ENCODE measurements at places on chromosomes 3 and 15.

DNA sequence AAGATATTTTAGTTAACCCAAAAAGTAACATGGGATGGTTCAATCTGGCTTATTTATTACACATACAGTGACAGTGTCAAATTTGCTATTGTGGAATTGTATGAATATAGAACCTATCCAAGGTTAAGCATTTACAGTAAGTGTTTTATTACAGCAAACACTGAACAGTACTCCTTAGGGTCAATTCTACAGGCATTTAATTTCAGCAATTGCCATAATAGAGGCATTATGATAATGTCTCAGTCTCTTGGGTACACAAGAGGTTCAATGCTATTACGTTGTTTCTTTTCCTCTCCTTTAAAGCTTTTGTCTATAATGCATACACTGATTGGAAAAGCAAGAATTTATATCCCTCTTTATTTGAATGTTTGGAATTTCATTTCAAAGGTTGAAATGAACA, 275.7 kb upstream of the NAALADL2 start:
- no peak for DNase-seq

- DNase-seq = no peak
Observed at GRCh38 chr3:20997183-20997582, 753.8 kb downstream of the ZNF385D start.

DNA sequence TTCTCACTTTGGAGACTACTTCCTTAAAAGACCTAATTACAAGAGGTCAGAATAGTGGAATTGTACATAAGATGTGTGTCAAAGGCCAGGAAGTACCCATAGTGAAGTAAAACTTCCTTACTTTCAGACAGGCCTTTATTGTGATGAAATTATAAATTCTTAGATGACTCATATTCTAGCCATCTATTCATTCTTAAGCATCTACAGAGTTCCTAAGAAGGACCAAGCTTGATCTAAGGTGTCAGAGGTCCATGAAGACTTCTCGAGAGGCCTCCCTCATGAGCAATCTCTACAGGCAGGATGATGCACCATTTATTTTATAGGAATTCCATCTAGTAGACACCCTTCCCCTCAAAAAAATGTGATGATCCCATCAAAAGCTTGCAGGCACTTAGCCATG, 493.3 kb downstream of the MAGI1 start:
- no peak for DNase-seq

GRCh38 chr3:3560591-3561311, 238.5 kb upstream of the LRRN1 start:
- no peak for DNase-seq

- DNase-seq = no peak
Observed at GRCh38 chr3:147409143-147410115, at the start of gene ZIC1. ZIC1 (plus strand) TSS chr3:147409365; CDS start chr3:147410113, 748 bp downstream.

DNA sequence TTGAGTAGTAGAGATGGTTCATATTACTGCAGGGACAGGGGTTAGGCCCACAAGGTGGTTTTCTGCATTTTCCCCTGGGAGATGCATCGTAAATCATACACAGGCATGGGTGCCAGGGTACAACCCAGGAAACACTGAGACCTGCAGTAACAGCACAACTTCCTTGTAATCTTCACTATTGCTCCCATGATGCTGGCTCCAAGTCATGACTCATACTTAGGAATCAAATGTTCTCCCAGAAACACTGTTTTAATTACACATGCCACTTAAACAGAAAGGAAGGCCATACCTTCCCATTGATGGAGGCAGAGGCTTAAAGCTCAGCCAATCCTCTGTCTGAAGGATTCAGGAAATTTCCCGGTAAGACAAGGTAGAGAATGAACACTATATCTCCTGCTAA, 106.5 kb downstream of the ERC2 start:
- DNase-seq = no peak
